ENCODE measurements at places on chromosomes 6 and 20. TPM values are rescaled to one million over a fixed set of nuclear protein-coding genes. Genes with fewer than 3 reads are reported as not detected.

CYP24A1 gene
- not detected for total RNA-seq

MANEA gene
- 16.6 TPM for total RNA-seq

MYCT1 gene
- not detected for total RNA-seq

ULBP3 gene
- total RNA-seq, result 1.7 TPM

COL9A3 gene
- not detected for total RNA-seq
